ENCODE measurements at places on chromosomes 1 and 21. TPM values are rescaled to one million over a fixed set of nuclear protein-coding genes. Genes with fewer than 3 reads are reported as not detected.

DNA sequence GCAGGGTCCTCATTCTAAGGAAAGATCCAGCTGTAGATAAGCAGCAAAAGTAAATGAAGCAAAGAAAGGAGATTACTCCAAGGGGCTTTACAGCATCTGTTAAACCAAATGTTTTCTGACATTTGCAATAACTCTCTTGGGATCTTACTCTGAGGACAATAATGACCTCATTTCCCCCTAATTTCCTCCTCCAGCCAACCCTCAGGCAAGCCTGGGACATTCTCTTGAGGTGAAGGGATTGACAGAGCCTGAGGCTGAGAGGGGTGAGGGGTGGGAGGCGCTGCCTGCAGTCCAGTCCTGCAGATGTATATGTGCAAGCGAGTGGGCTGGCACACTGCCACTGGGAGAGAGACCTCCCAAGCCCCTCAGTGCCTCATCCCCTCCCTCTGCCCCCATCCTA is 40.5 kb upstream of the NEK2 start:
- no peak for DNase-seq

DNA sequence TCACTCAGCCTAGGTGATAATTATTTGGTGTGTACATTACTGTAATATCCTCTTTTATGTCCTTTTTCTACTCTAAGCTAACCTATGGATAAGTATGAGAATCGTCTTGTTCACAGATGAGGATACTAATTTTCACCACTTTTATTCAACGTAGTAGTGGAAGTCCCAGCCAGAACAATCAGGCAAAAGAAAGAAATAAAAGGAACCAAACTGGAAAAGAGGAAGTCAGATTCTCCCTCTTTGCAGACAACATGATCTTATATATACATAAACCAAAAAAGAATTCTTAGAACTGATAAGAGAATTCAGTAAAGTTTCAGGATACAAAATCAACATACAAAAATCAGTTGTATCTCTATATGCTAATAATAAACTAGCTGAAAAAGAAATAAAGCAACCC is 12.6 kb upstream of the RGL1 start:
- DNase-seq, result no peak

The VHLL gene
- total RNA-seq, result not detected

- no peak for DNase-seq
Observed at GRCh38 chr21:45473496-45474322, 68.5 kb downstream of the SLC19A1 start.

The S1PR1 gene
- not detected for total RNA-seq

The LYPD8 gene
- not detected for total RNA-seq

DNA sequence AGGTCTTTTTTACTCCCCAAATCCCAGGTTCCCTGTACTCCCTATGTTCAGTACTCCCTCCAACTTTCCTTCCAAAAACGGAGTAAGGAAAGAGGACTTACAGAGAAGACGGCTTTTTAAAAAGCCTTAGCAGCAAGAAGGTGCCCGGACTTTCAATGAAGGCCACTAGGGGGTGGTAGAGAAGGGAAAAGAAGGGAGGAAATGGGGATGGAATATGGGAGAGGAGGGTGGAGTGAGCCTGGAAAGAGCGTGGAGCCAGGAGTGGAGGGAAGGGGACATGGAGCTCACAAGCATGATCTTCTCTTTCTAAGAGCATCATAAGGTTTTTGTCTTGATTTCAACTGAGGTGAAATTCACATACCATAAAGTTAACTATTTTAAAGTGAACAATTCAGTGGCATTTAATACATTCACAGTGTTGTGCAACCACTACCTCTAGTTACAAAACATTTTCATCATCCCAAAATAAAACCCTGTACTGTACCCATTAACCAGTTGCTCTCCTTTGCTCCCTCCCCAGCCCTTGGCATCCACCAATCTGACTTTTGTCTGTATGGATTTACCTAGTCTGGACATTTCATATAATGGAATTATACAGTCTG is 129.9 kb downstream of the ZNF281 start:
- DNase-seq, result peak; percentile 48

The IQCC gene
- total RNA-seq, result 5.5 TPM

The OR2AK2 gene
- not detected for total RNA-seq

GRCh38 chr1:32606565-32607371 is 43.6 kb downstream of the ZBTB8OS start:
- DNase-seq, result no peak

The CYP4A11 gene
- total RNA-seq, result not detected

The SLC44A3 gene
- total RNA-seq, result 4.4 TPM

The NBPF4 gene
- not detected for total RNA-seq

The SMPDL3B gene
- 0.38 TPM for total RNA-seq

DNA sequence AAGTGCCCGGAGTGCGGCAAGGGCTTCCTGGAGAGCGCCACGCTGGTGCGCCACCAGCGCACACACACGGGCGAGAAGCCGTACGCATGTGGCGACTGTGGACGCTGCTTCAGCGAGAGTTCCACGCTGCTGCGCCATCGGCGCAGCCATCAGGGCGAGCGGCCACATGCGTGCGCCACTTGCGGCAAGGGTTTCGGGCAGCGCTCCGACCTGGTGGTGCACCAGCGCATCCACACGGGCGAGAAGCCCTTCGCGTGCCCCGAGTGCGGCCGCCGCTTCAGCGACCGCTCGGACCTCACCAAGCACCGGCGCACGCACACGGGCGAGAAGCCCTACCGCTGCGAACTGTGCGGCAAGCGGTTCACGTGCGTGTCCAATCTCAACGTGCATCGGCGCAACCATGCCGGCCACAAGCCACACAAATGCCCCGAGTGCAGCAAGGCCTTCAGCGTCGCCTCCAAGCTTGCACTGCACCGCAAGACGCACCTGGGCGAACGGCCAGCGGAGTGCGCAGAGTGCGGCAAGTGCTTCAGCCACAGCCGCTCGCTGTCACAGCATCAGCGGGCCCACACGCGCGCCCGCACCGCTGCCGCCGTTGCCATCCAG is 10.0 kb downstream of the ZNF672 start:
- no peak for DNase-seq

- DNase-seq, result no peak
Observed at GRCh38 chr1:30359539-30360220, 363.7 kb downstream of the MATN1 start.

The C1orf185 gene
- not detected for total RNA-seq

GRCh38 chr1:71565262-71565661 is 484.4 kb upstream of the ZRANB2 start:
- DNase-seq, result no peak

DNA sequence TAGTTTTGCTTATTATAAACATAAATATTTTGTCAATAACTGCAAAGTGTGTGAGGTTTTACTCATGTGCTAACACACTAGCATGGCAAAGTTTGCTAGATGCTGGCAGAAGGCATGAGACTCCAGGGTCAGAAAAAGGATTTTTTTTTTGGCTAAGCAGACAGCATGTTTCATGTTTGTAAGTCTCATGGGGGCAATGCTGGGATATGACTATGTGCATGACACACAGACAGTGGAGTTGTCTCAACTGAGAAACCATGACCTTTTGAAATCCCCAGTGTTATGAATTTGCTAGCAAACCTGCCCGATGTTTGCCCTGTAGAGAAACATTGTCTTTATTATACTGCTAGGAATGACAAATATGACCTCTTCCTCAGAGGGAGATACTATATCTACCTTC is 448.2 kb downstream of the BRINP3 start:
- DNase-seq, result no peak

GRCh38 chr1:59990470-59990869 is 63.9 kb upstream of the CYP2J2 start:
- no peak for DNase-seq

The TARBP1 gene
- 13.5 TPM for total RNA-seq
